ENCODE measurements at places on chromosomes 11 and 22.
A peak's percentile ranks its signal among the peaks of the same experiment; 100 is the strongest.

- no peak for DNase-seq
Observed at GRCh38 chr11:6391537-6392134, 1.4 kb downstream of the SMPD1 start.

DNA sequence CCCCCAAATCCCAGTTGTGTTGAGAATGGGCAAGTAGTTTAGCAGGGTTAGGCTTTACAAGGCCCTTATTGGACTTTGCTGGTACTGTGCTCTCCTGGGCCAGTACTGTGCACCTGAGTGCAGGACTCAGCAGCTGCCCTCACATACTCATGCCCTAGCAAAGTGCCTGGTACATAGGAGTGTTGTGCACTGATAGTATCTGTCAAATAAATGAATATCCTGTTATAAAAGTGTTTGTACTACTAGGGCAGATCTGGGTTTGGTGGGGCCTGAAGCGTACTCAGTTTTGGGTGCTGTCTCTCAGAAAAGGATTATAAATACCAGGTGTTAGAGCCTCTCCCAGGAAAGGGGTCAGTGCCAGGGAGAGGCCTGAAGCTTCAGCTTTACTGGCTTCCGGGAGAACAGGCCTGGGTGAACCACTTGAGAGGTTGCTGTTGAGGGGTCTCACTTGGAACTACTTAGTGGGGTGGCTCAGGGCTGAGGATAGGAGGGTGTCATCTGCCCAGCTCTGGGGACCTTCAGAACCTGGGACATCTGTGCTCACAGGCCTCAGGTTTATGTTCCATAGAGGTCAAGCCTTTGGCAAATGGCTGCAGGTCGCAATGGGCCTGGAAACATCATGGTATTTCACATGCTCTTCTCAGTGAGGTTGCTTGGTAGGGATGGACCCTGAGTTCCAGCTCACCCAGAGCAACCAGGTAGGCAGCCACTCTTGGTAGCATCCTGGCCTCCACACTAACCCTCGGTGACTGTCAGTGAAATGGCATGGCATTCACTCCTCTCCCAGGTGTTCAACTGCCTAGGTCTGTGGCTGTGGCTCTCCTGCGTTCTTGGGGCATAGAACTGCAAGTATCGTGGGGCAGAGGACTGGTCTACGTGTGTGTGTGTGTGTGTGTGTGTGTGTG is 106.1 kb downstream of the ZBTB16 start:
- DNase-seq, result no peak

DNA sequence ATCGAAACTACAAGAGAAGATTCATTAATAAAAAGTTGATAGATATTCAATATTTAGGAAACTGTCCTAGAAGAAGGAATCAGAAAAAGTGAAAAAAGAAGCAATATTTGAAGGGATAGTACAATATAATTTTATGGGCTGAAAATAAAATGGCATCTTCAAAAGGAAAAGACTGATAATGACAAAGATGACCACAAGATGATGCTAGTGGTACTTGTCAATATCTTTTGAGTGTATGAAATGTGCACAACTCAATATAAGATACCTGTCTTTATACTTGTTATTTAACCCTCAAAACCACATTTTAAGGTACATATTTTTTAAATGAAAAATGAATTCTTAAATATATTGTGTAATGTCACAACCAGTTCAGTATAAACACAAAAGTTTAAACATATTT is 1059.6 kb upstream of the RAG2 start:
- DNase-seq, result no peak

- DNase-seq, result no peak
Observed at GRCh38 chr11:61707574-61707973, 27.4 kb downstream of the DAGLA start.

DNA sequence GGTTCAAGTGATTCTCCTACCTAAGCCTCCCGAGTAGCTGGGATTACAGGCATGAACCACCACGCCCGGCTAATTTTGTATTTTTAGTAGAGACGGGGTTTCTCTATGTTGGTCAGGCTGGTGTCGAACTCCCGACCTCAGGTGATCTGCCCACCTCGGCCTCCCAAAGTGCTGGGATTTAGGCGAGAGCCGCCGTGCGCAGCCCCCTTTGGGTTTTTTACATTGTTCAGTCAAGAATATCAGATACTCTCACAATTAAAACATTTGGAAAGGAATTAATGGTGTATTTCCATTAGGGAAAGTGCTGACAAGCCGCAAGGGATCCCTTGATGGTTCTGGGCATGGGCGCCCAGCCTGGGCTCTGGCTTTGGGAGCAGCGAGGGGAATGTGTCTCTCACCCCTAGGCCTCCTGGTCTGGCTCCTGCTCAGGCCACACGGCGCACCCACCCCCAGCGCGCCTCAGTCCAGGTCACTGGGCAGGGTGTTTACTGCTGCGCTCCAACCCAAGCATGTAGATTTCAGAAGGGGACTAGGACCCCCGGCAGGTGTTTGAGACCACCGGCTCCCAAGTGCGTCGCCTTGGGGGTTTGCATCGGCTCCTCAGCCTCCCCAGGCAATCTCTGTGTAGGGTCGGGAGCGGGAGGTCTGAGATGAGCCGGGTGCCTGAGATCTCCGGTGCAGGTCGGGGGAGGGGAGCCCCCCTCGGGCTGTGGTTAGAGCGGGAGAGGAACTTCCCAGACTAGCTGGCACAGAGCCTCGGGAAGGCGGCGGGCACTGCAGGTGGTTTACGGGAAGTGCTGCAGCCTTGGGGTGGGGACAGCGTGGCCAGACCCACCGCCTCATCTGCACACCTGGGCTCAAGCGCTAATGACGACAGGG is 809 bp upstream of the IRF7 start:
- DNase-seq, result no peak

DNA sequence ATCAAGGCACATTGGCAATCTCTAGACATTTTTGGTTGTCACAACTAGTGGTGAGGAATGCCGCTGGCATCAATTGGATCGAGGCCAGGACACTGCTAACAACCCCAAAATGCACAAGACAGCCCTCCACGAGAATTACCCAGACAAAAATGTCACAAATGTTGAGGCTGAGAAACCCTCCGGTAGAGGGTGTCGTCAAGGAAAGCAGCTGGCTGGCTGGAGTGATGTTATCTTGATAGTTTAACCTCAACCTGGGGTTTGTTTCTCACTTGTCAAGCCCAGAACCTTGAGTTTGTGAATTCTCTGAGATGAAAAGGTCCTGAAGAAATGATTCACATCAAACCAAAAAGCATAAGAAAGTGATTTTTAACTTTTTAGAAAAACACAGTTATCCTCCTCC is 21.1 kb upstream of the TMPRSS13 start:
- peak; percentile 43 for DNase-seq

- DNase-seq, result no peak
Observed at GRCh38 chr11:108803776-108804175, 138.9 kb downstream of the DDX10 start.

DNA sequence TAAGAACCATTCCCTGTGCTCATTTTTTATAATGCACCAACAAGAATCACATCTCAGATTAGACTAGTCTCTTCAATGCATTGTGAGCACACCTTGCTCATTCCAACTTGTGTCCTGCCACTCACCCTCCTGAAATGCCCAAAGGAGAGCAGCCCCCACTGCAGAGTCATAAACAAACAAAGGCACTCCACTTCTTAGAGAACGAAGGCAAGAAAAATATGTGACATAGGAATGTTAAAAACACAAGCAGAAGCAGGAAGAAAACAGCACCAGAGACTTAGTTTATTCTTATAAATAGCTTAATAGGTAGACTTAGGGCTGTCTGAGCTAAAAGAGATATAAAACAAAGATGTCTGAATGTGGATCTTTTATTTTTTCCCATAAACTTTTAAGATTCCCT is 57.2 kb downstream of the GUCY1A2 start:
- DNase-seq, result no peak

- DNase-seq, result peak; percentile 60
Observed at GRCh38 chr22:25048659-25049647, 96.4 kb downstream of the KIAA1671 start.

- no peak for DNase-seq
Observed at GRCh38 chr22:31585161-31585859, 76.7 kb downstream of the PISD start.

DNA sequence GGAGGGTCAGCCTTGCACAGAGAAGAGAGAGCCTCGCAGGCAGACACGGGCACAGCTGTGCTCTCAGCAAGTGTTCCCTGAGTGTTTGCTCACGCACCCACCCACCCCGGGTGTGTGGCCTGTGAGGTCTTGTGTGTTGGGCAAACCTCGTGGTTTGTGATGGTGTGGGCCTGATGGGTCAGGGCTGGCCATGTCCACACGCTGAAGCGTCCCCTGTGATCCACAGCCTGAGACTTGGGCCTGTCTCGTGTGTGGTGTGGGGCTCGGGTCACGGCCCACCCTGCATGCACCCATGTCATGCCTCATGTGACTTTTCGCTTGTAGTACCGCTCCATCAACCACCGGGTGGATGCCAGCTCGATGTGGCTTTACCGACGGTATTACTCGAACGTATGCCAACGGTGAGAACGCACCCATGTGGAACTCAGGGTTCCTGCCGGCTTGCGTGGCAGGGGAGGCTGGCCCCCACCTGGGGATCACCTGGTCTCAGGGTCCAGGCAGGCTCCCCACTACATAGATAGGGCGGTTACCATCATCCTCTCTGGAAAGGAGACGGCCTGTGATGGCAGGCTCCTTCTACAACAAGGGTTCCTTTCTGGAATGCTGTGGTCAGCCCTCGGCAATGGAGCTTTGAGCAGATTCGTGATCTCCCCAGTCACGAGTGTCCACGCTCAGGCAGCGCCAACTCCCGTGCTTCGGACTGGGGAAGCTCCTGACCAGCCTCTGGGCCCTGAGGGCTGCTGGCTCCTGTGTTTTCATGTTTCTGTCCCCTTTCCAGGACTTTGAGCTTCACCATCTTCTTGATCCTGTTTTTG is 5.9 kb downstream of the TPCN2 start:
- DNase-seq, result no peak

DNA sequence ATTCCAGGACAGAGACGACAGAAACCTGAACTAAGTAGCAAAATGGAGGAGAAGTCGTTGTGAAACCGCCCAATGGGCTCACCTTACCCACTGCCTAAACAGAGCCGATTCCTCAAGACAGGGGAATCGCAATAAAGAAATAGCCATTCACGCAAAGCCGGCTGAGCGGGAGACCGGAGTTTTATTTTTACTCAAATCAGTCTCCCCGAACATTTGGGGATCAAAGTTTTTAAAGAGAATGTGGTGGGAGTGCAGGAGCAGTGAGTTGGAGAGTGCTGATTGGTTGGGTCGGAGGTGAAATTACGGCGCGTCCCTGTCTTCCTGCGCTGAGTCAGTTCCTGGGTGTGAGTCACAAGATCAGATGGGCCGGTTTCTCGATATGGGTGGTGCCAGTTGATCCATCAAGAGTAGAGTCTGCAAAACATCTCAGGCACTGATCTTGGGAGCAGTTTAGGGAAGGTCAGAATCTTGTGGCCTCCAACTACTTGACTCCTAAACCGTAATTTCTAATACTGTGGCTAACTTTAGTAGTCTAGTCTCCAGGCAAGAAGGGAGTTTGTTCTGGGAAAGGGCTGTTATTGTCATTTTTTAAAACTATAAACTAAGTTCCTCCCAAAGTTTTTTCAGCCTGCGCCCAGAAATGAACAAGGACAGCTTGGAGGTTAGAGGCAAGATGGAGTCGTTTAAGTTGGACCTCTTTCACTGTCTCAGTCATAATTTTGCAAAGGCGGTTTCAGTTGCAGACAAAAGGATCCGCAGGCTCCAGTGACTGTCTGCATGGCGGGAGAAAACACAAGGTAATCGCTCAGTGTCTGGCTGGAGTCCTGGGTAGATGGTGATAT is 34.1 kb downstream of the OR4D9 start:
- DNase-seq, result no peak

DNA sequence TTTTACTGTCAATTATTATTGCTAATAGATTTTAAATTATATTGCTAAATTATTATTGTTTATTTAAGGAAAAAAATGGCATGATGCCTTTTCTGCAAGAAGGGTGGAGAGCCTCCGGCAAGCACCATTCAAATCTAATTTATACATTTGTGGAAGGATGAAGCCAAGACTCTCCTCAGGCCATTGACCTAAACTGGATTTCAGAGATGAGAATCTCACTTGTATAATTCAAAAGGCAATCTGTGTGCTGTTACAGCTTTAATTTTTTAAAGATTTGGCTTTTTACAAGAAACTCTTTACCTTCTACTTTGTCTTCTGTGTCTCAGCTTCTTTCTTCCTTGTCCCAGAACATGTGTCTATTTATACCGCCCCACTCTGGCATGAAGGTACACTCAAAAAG is 722.5 kb downstream of the ETS1 start:
- DNase-seq, result no peak

DNA sequence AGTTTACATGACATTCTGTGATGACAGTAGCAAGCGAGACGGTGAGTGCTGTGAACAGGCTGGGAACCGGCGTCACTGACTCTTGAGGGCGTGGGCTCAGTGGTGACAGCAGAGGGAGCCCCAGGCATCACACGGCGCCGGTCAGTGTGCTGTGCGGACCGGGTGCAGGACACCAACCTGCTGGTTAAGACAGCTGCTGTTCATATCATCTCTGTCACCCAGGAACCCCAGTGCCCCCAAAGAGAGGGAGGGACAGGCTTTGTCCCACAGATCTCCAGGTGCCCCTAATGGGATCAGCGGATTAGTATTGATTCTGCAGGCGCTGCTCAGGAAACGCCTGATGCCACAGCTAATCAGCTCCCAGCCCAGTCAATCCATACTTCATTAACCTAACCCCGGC is 18.4 kb downstream of the B3GAT1 start:
- DNase-seq, result no peak

- no peak for DNase-seq
Observed at GRCh38 chr11:70466154-70466553, 67.8 kb downstream of the CTTN start.

- DNase-seq, result no peak
Observed at GRCh38 chr11:28822576-28822975, 714.4 kb downstream of the METTL15 start.

- DNase-seq, result peak; percentile 48
Observed at GRCh38 chr11:48055292-48056132, 75.2 kb downstream of the PTPRJ start.

DNA sequence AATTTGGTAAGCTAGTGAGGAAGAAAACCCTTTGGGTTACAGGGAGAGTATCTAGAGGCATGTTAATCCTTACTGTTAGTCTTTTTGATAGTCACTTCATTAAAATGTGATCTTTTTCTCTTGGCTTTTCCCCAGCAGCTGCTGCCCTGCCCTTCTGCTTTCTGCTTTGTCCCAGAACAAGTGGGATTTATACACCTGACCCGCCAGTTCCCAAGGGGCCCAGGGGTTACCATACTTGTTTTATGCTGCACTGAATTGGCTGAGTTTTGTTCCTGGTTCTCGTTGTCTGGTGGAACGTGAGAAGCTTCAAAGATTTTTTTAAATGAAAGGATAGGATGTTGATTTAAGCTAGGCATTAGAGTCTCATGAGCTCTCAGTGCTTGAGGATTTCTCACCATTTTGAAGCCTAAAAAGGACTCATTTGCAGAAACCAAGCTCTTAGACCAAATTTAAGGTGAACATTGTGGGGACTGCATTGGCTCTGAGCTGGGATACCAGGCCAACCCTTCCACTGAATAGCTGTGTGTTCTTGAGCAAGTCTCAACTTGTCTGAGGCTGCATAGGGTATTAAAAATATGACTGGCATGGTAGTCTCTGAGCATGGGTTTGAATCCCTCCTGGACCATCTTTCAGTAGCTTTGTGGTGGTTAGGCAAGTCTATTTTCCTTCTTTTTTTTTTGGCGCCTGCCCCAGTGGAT is 6.6 kb downstream of the LIMK2 start:
- no peak for DNase-seq

- DNase-seq, result no peak
Observed at GRCh38 chr11:108863528-108863927, 198.7 kb downstream of the DDX10 start.

- no peak for DNase-seq
Observed at GRCh38 chr11:44029977-44030911, 17.5 kb upstream of the ACCSL start.

Measured in activated T-cell treated with anti-CD3 and anti-CD28 coated beads for 24 hours (primary cell).